ENCODE measurements at places on chromosomes 16 and 17.

DNA sequence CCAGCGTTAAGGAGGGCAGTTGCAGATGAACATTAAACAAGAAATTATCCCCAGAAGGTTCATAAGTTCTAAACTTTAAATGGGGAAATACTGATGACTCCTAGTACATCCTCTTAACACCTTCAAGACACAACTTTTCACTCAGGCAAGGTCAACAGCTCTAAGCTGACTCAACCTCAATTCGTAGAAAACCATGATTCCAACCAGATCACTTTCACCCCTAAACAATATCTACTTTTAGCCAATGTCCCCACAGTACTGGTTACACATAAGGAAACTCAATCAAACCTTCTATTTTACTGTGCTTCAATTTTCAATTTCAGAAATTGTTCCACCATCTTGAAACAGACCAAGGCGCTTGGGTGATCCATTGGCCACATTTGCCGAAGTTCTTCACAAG, 2.3 kb downstream of the CDYL2 start:
- no peak for ATAC-seq

DNA sequence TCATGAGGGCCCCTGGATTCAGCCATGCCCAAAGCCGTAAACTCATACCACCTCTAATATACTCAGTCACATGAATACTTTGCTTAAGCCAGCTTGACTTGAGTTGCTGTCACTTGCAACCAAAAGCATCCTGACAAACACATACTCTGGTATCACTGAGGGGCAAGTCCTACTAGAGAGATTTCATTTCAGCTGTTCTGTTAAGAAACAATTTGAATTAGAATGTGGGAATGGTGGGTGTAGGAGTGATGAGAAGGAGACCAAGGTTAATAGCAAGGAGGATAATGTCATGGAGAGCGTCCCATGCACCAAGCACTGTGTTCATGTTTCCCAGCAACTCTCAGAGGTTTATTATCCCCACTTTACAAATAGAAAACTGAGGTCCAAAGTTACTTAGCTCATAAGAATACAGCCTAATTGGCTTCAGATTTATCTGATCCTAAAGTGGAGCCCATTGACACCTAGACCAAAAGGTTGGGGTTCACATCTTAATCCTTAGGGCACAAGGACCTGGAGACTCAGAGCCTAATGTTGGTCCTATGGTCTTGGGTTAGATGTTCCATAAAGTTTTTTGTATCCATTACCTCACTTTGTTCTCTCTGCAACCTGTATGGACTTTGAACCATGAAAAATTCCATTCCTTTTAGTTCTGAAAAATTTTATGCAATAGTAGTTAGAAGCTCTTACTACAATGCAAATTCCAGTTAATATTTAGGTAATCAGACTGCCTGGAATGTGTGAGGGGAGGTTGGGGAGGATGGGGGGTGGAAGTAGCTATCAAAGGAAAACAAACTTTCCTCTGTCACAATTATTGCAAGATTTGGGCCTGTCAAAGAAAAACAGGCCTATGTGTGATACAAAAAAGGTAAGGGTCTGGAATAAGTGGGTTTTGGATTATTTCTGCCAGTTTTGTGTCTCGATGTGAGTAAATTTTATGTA, 105.9 kb downstream of the IRX3 start:
- ATAC-seq, result no peak

DNA sequence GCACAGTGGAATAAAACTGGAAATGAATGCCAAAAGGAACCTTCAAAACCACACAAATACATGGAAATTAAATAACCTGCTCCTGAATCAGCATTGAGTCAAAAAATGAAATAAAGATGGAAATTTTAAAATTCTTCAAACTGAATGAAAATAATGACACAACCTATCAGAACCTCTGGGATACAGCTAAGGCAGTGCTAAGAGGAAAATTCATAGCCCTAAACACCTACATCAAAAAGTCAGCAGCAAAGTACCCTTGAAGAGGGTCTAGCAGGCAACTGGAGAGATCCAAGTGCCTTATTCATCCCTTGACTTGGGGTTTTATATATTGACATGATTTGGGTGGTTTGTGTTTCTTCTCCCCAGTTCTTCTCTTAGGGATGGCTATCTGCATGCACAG, 294.1 kb downstream of the PMP22 start:
- no peak for ATAC-seq

- ATAC-seq, result peak; percentile 80
Measured at GRCh38 chr16:55568207-55568606, 1.7 kb downstream of the CAPNS2 start.

- no peak for ATAC-seq
Measured at GRCh38 chr17:12964840-12965239, 53.0 kb downstream of the ELAC2 start.

GRCh38 chr17:17533901-17534441, 37.8 kb upstream of the RASD1 start:
- ATAC-seq, result peak; percentile 82

GRCh38 chr16:67463691-67464090, 17.3 kb downstream of the ATP6V0D1 start:
- ATAC-seq, result no peak

DNA sequence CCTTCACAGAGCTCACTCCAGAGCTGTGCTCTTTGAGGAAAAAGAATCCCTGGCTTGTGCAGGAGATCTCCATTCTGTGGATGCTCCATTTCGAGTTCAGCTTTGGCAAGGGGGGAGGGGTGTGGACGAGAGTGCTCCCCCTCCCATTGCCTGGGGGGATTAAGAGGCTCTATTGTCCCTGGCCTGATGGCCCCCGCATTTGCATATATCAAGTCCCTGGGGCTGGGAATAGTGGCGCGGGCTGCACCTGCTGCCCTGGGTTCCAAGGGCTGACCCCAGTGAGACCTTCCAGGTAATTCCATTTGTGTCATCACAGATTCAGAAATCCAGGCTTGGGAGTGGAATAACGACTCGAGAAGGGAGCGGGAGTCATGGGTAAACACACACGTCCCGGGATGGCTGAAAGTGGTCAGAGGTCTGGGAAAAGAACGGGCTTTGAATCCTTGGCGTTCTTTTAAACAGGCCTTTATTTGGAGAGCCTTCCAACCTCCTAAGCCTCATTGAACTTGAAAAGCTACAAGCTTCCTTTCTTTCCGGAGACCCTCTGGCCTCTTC, 479.3 kb downstream of the HS3ST3B1 start:
- ATAC-seq, result no peak

DNA sequence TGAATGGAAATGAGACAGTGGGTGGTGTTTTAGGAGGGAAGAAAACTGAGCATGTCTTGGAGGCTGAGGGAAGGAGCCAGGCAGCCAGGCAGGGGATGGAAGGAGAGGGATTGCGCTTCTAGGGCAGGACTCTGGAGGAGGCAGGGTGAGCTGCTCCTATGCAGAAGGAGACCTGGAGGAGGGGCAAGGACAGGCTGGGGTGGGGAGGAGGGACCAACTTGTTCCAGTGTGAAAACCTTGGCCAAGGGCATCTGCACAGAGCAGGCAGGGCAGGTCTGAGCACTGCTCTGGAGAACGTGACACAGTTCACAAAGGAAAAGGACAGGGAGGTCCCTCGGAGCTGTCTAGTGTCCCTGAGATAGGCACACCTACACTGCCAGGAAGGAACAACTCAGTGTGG, 5.5 kb downstream of the GALK1 start:
- peak; percentile 34 for ATAC-seq

GRCh38 chr16:81558444-81559175, 114.0 kb downstream of the CMIP start:
- ATAC-seq, result peak; percentile 35

DNA sequence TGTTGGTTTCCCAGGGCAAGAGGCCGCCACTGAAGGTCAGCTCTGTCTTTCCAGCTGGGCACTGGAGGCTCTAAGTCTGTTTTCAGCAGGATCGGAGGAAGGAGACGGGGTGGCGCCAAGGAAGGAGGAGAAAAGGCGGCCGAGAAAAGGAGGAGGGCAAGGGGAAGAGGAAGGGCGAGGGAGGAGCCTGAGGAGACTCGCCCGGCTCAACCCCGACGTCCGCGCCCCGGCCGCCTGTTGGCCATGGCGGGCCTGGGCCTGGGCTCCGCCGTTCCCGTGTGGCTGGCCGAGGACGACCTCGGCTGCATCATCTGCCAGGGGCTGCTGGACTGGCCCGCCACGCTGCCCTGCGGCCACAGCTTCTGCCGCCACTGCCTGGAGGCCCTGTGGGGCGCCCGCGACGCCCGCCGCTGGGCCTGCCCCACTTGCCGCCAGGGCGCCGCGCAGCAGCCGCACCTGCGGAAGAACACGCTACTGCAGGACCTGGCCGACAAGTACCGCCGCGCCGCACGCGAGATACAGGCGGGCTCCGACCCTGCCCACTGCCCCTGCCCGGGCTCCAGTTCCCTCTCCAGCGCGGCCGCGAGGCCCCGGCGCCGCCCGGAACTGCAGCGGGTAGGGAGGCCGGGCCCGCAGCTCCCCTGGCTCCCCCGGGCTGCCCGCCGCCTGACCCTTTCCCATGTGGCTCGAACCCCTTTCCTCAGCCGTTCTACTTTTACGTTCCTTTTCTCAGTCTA, at the start of gene RNF135:
TSS of gene RNF135 (plus strand) at position 209 of the 737 bp plus-strand sequence. CDS start at position 244, 35 bp downstream.
- peak; percentile 90 for ATAC-seq

GRCh38 chr17:6517062-6517461, 39.3 kb downstream of the PITPNM3 start:
- no peak for ATAC-seq

- peak; percentile 19 for ATAC-seq
Measured at GRCh38 chr17:1231456-1231855, 38.8 kb upstream of the BHLHA9 start.

- no peak for ATAC-seq
Measured at GRCh38 chr17:30565073-30565935, 88.1 kb downstream of the GOSR1 start.

- peak; percentile 35 for ATAC-seq
Measured at GRCh38 chr17:55783684-55784245, 32.9 kb downstream of the PCTP start.

DNA sequence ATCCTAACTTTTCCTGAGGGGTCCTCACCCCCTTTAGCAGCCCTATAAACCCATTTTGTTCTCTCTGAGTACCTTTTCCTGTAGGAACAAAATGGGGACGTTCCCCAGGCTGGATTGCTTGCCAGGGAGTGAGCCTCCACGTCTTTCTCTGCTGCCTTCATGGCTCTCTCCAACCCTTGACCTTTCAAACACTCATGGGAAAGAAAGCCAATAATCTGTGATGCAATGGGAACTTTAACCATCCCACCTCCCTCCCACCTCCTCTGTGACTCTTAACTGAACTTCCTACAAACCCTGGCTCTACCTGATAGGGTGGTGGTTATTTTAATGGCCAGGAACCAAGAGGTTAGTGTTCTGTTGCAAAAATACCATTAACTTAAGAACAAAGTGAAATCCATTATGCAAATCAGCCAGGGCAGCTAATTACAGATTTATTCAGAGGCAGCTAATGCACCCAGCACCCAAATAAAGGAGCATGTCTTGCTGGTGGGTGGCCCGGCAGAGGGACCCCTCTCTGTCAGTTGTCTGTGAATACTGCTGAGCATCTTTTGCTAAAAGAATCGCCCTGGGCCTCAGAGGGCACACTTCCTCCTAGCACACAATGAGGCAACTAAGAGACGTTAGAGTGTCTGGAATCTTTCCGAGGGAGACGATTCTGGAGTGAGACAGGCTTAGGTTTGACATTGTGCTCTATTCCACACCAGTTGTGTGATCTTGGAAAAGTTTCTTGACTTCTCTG, 3.0 kb downstream of the PIPOX start:
- ATAC-seq, result no peak

GRCh38 chr16:3838600-3839401, 41.7 kb downstream of the CREBBP start:
- ATAC-seq, result no peak

DNA sequence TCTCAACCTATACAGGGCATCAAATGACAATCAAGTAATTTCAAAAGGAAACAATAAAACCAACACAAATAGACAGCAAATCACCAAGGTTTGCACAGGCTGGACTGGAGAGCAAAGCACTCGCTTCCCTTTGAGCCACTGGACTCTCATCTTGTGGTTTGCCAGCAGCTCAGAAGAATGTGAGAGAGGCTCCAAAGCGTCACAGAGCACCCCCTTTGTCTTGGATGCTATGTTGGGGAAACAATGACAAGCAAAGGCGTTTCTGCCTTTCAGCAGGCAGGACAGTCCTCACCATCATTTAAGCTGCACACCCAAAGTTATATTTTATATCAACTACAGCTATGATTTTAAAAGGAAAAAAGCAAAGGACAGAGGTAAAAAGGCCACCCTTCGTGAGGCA, 13.2 kb downstream of the SLC6A4 start:
- no peak for ATAC-seq

DNA sequence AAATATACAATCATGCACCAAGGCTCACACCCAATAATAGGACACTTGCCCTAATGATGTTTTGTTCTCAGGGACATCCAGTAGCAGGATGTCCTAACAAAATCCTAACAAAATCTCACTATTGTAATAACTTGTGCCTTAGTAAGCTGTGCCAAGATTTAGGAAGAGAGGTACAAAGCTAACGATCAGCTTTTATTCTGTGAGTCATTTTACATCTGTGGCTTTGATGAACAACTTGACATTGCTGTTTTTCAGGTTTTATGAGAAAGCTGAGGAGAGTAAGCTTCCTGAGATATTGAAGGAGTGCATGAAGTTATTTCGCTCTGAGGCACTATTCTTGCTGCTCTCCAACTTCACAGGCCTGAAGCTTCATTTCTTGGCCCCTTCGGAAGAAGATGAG, 18.9 kb downstream of the OGFOD1 start:
- peak; percentile 91 for ATAC-seq

DNA sequence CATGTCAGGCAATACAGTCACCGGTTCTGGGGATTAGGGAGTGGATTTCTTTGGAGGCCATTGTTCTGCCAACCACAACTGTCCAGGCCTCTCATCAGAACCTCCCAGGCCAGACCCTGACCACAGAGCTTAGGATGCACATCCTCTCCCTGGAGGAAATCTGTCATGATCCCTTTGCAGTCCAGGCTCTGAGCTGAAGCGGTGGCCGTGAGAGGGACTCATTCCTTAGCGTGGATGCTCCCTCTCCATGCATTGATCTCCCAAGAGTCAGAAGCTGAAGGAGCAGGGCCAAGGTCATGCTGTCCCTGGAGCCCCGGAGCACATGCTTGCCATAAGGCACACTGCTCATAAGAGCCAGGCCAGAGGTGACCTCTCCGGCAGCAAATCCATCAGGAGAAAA, 181.4 kb downstream of the COPRS start:
- ATAC-seq, result no peak

GRCh38 chr16:25030420-25031131, 15.4 kb upstream of the ARHGAP17 start:
- ATAC-seq, result no peak

GRCh38 chr17:46139432-46140210, 53.6 kb downstream of the KANSL1 start:
- ATAC-seq, result no peak

GRCh38 chr17:40945414-40945813, 8.0 kb upstream of the KRT23 start:
- no peak for ATAC-seq

- no peak for ATAC-seq
Measured at GRCh38 chr17:36546418-36547093, 1.8 kb downstream of the GGNBP2 start.

GRCh38 chr16:67464565-67464964, 16.4 kb downstream of the ATP6V0D1 start:
- ATAC-seq, result no peak

GRCh38 chr17:68424861-68425260, 32.4 kb downstream of the WIPI1 start:
- peak; percentile 88 for ATAC-seq

- ATAC-seq, result no peak
Measured at GRCh38 chr16:88522276-88522949, 47.8 kb upstream of the ZC3H18 start.

Measured in esophagus mucosa (tissue), 1 donor.